DMS 273 treated with DMSO at 0.1 percent for 48 hours (cell line): ENCODE measurements at places on chromosomes 6 and 20.
A peak's percentile ranks its signal among the peaks of the same experiment; 100 is the strongest.

DNA sequence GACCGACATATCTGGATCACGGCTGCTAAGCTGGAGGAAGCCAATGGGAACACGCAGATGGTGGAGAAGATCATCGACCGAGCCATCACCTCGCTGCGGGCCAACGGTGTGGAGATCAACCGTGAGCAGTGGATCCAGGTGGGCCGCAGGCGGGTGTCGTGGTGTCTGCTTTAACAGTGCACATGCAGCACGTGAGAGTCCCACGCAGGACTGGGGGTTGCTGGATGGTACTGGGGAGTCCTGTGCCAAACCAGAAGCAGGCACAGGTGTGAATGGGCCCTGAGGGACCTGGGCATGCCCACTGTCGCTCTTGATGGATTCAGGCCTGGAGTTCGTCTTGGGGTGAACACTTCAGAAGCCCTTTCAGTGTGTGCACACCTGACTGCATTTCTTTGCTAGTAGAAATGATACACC, 24.6 kb upstream of the C20orf204 start:
- no peak for DNase-seq

- no peak for DNase-seq
These were observed 122.8 kb downstream of the SYCP2 start for GRCh38 chr20:59810449-59811187.

DNA sequence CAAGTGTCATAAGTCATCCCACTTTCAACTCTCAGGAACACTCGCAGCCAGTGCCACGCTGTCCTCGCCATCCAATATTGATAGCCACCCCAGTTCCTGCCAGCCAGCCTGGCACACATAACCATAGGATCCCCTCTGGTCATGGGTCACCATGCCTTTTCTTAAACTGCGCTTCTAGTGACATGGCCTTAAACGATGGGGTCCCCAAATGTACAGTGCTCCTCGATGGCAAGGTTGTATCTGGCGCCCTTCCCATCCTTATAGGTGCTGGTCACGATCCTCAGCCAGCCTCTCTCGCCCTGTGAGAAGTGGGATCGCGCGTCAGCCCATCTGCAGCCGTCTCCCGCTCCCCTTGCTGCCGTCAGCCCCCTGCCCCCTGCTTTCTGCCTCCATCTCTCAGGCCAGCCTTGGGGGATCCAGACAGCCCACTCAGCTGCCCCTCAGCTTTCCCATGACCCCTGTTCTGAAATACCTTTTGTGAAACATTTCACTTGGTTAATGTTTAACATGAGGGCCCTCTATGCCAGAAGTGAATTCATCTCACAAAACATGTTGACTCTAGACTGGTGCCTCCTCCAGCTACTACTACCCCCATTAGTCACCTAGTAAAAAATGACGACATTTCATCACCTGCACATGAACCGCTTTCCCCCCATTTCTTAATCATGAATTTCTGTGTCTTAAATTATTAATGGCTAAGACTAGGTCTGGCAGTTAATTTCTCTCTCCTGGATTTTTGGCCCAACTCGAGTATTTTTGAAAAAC, 11.4 kb downstream of the CTSZ start:
- DNase-seq = no peak

DNA sequence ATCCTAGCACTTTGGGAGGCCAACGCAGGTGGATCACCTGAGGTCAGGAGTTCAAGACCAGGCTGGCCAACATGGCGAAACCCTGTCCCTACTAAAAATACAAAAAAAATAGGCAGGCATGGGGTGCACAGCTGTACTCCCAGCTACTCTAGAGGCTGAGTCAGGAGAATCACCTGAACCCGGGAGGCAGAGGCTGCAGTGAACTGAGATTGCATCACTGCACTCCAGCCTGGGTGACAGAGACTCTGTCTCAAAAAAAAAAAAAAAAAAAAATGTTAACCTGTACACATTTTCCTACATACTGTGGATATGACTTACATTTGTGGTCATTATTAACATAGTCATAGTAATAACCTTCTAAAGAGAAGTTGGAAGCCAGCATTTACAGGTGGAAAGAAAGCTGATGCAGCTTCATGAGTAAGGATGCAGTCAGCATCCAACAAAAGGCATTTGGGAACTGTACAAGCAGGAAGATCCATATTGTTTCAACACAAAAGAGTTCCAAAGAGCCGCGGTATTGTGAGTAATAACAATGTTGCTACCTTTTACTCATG, 186.2 kb downstream of the GPX5 start:
- no peak for DNase-seq

DNA sequence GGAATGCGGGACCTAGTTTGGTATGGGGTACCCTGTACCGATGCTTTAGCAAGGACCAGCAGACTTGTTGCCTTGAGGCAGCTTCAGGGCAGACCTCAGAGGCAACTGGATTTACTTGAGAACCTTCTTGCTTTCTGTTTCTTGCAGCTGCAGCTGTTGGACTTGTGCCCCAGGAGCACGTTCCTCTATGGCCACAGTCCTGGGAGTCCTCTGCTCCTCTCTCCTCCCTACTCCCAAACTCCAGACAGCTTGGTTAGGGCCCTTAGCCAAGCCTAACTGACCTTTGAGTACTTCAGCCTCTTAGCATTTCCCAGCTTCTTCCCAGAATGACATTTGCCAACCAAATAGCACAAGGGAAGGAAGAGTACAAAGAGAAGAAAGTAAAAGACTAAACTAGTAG, 34.7 kb downstream of the GHRH start:
- DNase-seq = no peak

DNA sequence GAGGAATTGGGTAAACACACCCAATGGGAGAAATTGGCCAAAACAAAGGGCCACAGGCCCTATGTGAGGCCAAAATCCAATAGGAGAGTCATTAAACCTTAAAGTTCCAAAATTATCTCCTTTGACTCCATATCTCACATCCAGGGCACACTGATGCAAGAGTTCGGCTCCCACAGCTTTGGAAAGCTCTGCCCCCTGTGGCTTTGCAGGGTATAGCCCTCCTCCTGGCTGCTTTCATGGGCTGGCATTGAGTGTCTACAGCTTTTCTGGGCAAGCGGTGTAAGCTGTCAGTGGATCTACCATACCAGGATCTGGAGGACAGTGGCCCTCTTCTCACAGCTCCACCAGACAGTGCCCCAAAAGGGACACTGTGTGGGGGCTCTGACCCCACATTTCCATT, 160.5 kb downstream of the ADGRG6 start:
- DNase-seq = no peak

DNA sequence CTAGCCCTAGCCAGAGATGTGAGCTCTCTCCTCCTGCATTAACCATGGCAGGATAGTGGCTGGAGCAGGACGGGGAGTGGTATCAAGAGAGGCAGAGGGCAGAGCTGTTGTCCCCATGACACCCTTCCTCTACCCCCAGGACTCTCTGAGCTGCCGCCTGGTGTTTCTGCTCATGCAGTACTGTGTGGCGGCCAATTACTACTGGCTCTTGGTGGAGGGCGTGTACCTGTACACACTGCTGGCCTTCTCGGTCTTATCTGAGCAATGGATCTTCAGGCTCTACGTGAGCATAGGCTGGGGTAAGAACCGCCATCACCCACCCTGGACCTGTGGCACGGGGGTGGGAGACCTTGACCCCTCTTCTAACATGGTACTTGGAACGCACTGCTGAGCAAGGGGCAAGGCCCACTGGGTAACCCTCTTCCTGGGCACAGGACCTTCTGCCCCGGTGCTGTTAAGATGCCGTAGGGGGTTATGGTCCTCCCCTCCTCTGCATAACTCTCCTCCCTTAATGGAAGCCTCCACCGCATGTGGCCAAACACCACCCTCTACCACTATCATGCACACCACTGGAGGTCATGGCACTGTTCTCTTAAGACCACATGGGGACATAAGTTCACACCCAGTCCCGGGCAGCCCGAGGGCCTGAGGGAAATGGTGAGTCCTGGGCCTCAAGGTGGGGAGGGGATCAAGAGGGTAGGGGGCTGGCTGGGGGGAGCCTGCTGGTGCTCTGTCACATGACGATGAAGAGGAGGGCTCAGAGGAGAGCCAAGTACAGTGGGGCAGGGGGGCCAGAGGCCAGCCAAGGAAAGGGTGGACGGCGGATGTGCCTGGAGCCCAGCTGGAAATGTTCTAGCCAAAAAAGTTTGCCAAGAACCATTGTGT, 25.1 kb downstream of the GLP1R start:
- no peak for DNase-seq

- no peak for DNase-seq
These were observed 97.5 kb downstream of the AIG1 start for GRCh38 chr6:143158113-143158581.

- no peak for DNase-seq
These were observed 182.5 kb downstream of the GMPR start for GRCh38 chr6:16420715-16421461.

DNA sequence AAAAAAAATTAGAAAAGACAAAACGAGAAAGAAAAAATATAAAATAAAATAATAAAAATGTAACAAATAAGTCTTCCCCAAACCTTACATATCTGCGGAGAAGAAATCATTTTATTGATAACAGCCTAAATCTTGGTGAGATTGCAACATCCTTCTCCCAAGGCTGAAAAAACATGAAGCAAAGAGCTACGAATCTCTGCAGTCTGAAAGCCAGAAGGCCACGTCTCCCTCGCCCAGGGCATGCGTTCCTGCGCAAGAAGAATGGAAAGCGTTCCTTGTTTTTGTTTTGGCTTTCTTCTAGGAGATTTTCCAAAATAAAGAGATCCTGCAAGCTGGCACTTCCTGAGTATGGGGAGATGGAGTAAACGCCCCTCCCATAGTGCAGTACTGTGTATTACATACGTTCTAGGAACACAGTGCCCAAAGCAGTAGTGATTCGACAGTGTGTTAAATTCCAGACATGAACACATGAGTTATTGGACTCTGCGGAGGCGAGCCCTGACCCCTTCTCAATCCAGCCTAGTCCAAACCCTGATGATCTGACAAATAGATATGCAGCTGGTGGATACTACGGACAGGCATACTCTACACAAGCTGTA, 126.7 kb upstream of the RREB1 start:
- DNase-seq = no peak

- DNase-seq = no peak
These were observed 58.9 kb upstream of the CDH4 start for GRCh38 chr20:61193164-61193563.

DNA sequence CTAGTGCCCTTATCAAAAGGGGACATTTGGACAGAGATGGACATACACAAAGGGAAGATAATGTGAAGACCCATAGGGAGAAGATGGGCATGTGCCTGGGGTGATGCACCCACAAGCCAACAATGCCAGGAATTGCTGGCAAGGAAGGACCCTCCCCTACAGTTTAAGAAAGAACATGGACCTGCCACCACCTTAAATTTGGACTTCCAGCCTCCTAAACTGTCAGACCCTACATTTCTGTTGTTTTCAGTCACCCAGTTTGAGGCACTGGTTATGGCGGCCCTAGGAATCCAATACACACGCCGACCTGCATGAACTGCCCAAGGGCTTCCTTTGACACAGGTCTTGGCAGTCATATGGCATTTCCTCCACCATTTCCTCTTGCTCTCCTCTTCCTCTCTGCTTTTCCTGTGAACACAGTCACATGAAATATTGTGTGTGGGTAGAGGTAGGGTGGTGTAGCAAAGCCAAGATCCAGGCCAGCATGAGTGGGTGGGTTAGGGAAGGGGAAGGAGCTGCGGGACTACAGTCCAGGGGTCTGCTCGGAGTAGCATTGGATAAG, 115.6 kb downstream of the ZDHHC14 start:
- no peak for DNase-seq

- DNase-seq = no peak
These were observed 87.6 kb upstream of the MC3R start for GRCh38 chr20:56160956-56161355.

DNA sequence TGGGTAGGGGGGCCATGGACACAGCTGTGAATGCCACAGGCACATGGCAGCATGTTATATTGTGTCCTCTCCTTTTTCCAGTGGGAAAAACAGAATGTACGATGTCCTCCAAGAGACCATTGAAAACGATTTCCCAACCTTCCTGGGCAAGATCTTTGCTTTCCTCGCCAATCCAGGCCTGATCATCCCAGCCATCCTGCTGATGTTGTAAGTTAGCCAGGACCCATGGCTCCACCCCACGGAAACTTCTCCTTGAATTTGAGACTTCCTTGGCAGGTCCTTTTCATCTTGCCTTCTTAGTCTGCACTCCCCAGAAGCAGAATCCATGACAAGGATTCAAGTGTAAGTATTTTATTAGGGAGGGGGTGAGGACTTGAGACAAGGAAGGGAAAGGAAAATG, 28.2 kb upstream of the NOP56 start:
- DNase-seq = no peak

GRCh38 chr20:36784116-36784515, 10.6 kb upstream of the DSN1 start:
- DNase-seq = no peak

- DNase-seq = no peak
These were observed 245.4 kb upstream of the PREP start for GRCh38 chr6:105648276-105648675.

GRCh38 chr6:7901780-7902179, 8.8 kb downstream of the TXNDC5 start:
- DNase-seq = no peak

GRCh38 chr20:44470327-44470726, 5.3 kb upstream of the TTPAL start:
- DNase-seq = no peak

DNA sequence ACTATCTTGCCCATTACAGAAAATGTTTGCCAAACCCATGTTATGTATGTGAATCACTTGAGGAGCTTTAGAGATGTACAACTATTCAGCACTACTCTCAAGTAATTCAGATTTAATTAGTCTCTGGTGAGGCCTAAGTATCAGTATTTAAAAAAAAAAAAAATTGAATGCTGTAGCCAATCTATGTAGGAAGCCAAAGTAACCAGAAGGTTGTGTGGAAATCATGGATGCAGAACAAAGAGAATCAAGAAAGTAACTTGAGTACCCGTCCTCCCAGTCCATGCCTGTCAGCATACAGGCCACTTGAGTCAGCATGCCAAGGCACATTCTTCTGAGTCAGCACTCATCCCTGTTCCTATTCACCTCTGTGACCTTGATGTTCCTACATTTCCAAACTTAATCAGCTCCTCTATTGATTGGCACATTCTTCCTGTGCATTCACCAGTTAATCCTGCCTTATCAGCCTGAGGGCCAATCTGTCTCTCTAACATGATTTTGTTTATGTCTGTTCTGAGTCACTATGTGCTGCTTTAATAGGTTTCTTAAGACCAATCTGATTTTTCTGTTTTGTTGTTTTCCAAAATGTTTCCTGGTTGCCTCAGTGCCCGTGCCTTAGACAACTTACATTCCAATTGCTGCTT, 165.6 kb downstream of the KCNQ5 start:
- DNase-seq = peak; percentile 51
